ENCODE measurements at places on chromosomes 5 and 9. TPM values are rescaled to one million over a fixed set of nuclear protein-coding genes. Genes with fewer than 3 reads are reported as not detected.

IL33 gene
- total RNA-seq, result 0.15 TPM

CEL gene
- 0.17 TPM for total RNA-seq

INSL6 gene
- not detected for total RNA-seq

CMYA5 gene
- total RNA-seq, result 0.30 TPM

RNF180 gene
- 1.2 TPM for total RNA-seq

TOR4A gene
- 33.9 TPM for total RNA-seq

IL31RA gene
- 3.2 TPM for total RNA-seq

OTP gene
- total RNA-seq, result not detected

RGP1 gene
- total RNA-seq, result 10.1 TPM

FSD1L gene
- total RNA-seq, result 1.0 TPM

QRFP gene
- total RNA-seq, result not detected

FIBCD1 gene
- 7.9 TPM for total RNA-seq

FAM221B gene
- total RNA-seq, result not detected

TAF11L5 gene
- not detected for total RNA-seq

PTGR1 gene
- 124 TPM for total RNA-seq

PAX5 gene
- not detected for total RNA-seq

MEF2C gene
- total RNA-seq, result 1.9 TPM

SHC3 gene
- 3.9 TPM for total RNA-seq

MARCHF3 gene
- 3.0 TPM for total RNA-seq

CCIN gene
- total RNA-seq, result 0.89 TPM

OLFML2A gene
- 4.9 TPM for total RNA-seq

TRIM14 gene
- 8.9 TPM for total RNA-seq

PDE6A gene
- total RNA-seq, result not detected
